Stimulated activated CD4-positive, alpha-beta T cell treated with anti-CD3 and anti-CD28 coated beads, Interleukin-15, amount 100 ng/mL, for 24 hours (primary cell): ENCODE measurements at places on chromosomes 13 and 19.
A peak's percentile ranks its signal among the peaks of the same experiment; 100 is the strongest.

DNA sequence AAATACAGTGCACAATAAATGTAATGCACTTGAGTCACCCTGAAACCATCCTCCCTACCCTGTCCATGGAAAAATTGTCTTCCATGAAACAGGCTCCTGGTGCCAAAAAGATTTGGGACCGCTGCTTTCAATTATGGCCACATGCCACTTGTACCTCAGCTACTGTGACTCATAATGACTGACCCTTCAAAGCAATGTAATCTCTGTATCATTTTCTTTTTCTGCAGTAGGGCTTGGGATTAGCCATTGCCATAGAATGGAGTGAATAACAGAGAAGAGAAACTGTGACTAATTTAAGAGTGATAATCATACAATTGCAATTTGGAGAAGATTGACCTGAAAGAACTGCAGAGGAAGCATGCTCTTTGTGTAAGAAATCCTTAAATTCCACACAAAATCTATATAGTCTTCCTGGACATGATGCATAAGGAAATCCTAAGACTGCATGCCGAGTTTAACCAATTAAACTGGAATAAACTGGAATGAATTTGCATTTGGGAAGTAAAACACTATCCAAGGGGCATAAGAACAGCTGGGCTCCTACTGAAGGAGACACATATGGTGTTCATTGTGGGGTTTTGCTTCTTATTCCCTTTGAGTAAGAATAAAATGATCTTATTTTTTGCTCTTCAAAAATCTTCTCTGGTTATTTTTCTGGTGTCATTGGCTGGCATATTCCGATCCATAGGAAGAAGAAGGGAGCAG is 59.5 kb upstream of the SLC7A1 start:
- no peak for DNase-seq

GRCh38 chr13:31950111-31950815 is 81.3 kb upstream of the FRY start:
- DNase-seq = no peak

DNA sequence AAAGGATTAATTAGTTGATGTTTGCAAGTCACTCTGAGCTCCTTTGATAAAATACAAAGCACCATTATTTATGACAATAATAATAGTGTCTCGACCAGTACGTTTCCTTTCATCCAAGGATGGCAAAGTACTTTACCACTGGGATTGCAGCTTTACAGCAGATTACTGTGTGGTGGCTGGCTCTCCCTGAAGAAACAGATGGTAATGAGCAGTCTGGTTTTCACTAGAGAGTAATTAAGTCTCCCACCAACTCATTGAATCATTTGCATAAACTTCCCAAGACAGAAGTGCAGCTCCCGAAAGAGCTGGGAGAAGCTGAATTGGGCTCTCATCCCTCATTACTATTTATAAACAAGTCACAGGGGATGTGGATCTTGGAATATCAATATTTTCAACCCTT is 48.7 kb downstream of the KLF5 start:
- DNase-seq = no peak

DNA sequence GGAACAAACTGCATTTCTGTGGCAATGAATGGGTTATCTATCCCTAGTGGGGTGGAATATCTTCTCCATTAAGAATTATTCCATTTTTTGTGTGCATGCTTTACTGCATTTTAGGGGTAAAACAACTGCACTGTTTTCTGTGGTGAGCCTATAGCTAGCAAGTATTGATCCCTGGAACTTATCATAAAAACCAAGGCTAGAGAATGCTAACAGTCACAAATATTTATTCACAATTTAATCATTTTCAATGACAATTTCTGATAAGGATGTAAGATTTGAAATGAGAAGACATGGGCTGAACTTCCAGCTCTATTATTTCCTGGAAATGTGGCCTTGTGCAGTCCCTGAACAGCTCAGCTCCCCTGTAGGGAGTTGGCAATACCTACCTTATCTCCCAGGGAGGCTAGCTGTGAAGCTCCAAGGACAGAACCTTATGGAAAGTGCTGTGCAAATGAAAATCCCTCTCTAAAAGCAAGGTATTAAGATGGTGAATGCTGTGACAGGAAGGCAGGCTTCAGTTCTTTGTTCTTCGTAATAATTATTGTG is 51.5 kb upstream of the FAM216B start:
- no peak for DNase-seq

DNA sequence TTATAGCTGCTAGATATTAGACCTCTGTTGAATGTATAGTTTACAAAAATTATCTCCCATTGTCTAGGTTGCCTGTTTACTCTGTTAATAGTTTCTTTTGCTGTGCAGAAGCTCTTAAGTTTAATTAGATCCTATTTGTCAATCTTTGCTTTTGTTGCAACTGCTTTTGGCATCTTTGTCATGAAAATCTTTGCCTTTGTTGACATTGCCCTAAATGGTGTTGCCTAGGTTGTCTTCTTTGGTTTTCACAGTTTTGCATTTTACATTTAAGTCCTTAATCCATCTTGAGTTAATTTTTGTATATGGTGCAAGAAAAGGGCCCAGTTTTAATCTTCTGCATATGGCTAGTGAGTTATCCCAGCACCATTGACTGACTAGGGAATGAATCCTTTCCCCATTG is 331.1 kb downstream of the ITGBL1 start:
- no peak for DNase-seq

- DNase-seq = no peak
These were observed 217.3 kb downstream of the LHFPL6 start for GRCh38 chr13:39385621-39386231.

- no peak for DNase-seq
These were observed 180.6 kb upstream of the MIR17HG start for GRCh38 chr13:91166714-91167511.

GRCh38 chr13:112723771-112724170 is 33.9 kb downstream of the ATP11A start:
- DNase-seq = no peak

- no peak for DNase-seq
These were observed 12.3 kb downstream of the CLDN10 start for GRCh38 chr13:95564733-95565291.

DNA sequence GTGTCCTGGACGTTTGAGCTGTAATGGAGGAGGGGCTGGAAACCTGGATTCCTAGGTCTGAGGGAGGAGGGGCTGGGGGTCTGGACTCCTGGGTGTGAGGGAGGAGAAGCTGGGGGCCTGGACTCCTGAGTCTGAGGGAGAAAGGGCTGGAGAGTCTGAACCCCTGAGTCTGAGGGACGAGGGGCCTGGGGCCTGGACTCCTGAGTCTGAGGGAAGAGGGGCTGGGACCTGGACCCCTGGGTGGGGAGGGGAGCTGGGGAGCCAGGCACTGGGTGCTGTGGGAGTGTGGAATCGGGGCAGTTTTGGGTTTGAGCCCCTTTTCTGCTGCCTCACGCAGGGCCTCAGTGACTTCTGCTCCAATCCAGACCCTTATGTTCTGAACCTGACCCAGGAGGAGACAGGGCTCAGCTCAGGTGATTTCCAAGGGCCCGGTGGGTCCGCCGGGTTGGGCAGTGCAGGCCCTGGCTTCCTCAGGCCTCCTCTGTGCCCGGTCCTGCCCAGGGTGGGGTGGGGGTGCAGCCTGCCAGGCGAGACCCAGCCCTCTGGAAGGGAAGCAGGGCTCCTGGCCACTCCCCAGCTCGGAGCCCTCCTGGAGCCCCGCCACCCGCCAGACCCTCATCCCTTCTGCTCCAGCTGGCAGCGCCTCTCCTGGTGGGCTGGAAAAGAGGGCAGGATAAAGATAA is 14.4 kb downstream of the TTYH1 start:
- DNase-seq = no peak

DNA sequence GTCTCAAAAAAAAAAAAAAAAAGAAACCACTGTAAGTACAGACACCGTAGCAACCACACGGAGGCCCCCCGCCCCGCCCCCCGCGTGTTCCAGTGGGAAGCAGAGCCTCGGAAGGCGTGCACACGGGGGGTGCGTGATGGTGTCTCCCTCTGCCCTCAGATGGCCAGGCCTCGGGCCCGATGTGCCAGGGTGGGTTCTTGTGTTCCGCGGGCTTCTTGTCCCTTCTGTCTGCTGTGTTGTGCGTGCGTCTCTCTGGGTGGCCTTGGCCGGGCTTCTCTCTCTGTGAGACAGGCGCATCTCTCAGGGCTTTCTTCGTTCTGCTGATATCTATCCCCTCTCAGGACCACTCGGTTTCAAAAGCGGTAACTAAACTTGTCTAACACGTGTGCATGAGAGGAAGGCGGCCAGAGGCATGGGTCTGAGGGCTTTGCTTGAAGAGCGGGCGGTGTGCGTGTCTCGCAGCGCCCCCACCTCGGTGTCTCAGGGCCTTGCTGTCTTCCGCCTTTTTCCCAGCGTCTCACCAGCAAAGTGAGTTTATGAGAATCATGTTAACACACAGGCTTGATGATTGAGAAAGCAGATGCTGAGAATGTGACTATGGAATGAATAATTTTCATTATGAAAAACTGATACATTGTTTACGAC is 12.6 kb downstream of the ATP11A start:
- DNase-seq = no peak

- no peak for DNase-seq
These were observed 30.8 kb downstream of the KLF2 start for GRCh38 chr19:16355293-16356043.

GRCh38 chr19:3456925-3457527 is 23.3 kb downstream of the SMIM24 start:
- no peak for DNase-seq

DNA sequence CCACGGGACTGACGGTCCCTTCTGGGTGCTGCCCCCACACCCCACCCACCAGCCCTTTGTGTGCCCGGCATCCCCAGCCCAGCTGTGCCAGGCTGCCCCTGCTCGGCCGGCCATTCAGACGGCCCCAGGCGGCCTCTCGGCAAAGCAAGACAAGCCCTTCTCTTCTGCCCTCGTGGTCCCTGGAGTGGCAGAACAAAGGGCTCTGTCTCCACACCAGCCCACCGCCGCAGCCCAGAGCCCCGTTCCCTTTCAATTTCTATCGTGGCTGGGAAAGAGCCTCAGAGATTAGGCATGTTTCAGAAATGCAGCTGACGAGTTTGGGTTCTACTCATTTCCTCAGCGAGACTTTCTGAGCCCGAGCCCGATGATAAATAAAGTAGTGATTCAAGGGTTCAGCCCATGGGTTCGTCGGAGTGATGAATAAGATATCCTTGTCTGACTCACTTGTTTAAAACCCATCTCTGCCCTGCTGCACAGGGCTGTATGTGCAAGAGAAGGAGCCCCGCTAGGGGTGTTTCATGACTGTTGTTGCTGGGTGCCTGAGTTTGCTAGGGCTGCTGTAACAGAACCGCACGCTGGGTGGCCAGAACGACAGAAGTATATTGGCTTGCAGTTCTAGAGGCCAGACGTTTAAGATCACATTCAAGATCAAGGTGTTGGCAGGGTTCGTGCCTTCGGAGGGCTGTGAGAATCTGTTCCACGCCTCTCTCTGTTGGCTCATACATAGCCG is 4.3 kb downstream of the MYO9B start:
- peak; percentile 83 for DNase-seq

DNA sequence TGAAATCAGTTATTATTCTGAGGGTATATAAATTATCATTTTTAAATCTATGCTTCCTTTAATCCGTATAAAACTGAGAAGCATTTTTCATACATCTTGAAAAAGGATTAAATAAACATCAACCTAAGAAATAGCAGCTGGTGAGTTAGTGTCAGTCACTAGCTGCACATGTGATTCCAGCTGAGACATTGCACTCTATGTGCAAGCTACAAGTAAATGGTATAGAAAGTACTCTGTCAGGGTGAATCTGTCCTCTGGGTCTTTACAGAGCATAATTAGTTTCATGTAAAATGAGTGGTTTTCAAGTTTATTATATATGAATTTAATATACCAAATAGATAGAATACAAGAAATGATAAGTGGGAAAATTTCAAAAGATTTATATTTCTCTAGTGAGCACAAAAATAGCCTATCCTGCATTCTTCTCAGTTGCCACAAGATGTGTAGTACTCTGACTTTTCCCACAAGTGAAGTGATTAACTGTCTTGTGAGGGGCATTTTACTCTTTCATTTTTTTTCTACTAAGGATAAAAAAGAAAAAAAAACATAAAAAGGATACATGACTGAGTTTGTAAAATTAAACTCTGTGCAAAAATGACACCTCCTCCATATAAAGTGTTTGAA is 1372.1 kb downstream of the PCDH9 start:
- no peak for DNase-seq

GRCh38 chr13:114152831-114153371 is 20.5 kb upstream of the RASA3 start:
- no peak for DNase-seq

- DNase-seq = peak; percentile 40
These were observed 2.1 kb downstream of the EFNB2 start for GRCh38 chr13:106533101-106533942.

DNA sequence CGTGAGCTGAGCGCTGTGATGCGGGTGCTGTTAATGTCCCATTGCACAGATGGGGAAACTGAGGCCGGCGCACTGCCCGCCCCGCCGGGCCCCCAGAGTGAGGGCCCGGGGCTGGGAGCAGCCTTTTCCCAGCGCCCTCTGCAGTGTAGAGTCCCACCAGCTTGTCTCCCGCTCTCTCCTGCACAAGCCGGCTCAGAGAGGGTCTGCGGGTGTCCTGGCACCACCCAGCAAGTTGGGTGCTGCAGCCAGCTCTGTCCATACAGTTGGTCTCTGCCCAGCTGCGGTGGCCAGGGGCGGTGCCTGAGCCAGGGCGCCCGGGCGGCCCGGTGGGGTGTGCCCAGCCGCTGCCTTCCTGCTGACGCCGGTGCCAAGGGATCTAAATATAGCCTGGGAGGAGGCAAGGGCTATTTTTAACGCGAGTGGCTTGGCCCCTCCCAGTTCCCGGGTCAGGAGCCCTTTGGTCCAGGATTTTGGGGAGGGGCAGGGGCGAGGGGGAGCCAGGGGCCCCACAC is 19.3 kb downstream of the GADD45B start:
- peak; percentile 12 for DNase-seq

DNA sequence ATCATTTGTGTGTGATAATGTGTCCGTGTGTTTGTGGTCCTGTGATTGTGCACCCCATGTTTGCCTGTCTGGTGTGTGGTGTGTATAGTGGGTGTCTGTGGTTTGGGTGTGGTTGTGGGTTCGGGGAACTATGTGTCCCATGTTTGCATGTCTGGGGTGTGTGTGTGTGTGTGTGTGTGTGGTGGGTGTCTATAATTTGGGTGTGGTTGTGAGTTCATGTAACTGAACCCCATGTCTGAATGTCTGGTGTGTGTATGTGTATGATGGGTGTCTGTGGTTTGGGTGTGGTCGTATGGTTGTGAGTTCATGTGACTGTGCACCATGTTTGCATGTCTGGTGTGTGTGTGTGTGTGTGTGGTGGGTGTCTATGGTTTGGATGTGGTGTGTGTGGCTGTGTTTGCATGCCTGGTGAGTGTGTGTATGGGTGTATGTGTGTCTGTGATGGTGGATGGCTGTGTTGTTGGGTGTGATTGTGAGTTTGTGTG is 11.1 kb upstream of the NFIX start:
- no peak for DNase-seq

DNA sequence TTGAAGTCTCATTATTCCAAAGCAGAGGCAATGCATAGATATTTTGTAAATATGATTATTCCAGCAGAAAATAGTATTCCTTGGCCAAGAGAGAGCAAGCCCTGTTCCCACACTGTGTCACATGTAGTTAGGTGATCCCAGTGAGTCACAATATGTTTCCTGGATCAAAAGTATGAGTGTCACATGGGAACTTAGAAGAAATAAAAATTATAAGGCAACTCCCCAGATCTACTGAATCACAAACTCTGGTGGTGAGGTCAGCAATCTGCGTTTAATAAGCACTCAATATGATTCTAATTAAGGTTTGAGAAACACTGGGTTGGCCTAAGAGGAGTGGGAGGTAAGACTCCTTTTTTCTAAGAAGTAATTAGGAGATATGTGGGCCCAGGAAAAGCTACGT is 1504.5 kb upstream of the PCDH20 start:
- DNase-seq = no peak

GRCh38 chr13:109744512-109745051 is 41.8 kb downstream of the IRS2 start:
- DNase-seq = no peak

- no peak for DNase-seq
These were observed 93.9 kb downstream of the STARD13 start for GRCh38 chr13:33191425-33192210.
